Hematopoietic multipotent progenitor cell (in vitro differentiated cells): ENCODE measurements at places on chromosomes 2 and 18. TPM values are rescaled to one million over a fixed set of nuclear protein-coding genes. Genes with fewer than 3 reads are reported as not detected.
A peak's percentile ranks its signal among the peaks of the same experiment; 100 is the strongest.

DNA sequence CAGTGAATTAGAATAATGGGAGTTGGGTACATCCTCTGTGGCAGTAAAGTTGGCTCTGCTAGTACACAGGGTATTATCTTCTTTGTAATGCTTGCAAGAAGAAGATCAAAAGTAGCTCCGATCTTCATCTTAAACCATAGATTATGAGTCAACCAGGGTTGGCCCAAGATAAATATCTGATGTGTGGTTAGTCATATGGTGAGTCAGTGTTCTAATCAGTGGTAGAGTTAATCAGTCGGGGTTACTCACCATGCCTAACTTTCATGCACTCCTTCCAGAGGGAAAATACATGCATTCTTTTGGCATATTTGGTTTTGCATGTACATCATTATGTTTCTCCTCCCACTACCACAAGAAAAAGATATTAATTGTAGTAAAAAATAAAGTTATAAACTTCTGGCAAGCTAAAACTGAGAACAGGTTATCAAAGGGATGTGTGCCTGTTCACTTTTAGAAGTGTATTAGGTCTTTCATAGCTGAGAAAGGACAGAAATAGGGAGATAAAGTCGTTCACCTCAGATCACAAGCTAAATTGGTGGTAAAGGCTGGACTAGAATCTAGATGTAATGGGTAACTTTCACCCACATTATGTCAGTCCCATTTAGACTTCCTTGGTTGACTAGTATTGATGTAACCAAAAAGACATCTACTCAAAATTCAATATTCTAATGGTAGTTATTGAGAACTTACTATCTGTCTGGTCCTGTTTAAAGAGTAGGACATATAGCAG lies 684.4 kb downstream of the IRS1 start:
- DNase-seq = no peak

DNA sequence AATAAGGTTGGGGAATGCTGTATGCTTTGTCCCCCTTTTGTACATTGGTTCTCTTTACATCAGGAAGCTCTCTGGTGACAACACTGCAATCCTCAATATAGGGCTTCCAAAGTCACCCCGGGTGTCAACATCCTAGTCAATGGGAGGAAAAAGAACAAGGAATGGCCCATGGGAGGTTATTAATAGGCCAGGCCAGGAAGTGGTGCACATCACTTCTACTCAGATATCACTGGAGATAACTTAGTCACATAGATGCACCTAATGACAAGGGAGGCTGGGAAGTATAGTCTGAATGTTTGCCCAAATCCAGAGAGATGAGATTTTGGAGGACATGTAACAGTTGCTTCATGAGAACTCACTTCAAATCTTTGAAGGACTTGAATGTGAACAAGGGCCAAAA lies 274.7 kb downstream of the DYSF start:
- DNase-seq = no peak

GRCh38 chr2:121159291-121160071 lies 125.5 kb downstream of the TFCP2L1 start:
- no peak for DNase-seq

Gene CHRNA1
- not detected for total RNA-seq

DNA sequence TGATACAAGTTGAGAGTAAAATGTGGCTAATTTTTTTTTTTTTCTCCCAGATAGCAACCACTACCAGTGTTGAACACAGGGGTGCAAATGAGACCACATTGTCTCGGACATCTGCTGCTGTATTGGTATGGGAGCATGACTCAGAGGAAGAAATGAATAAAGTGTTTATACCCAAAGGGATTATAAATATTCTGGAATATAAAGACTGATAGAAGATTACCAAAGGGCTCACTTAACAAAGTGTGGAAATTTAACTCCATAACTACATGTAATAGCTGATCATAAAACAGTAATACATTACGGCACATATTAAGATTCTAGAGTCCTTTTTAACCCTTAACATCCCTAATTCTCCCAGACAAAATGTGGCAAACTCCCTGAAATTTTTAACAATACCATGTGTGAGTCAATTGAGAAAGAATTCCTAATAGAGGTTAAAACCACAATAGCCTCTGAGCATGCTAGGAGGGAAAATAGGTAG lies 1023.0 kb upstream of the ACVR2A start:
- no peak for DNase-seq

DNA sequence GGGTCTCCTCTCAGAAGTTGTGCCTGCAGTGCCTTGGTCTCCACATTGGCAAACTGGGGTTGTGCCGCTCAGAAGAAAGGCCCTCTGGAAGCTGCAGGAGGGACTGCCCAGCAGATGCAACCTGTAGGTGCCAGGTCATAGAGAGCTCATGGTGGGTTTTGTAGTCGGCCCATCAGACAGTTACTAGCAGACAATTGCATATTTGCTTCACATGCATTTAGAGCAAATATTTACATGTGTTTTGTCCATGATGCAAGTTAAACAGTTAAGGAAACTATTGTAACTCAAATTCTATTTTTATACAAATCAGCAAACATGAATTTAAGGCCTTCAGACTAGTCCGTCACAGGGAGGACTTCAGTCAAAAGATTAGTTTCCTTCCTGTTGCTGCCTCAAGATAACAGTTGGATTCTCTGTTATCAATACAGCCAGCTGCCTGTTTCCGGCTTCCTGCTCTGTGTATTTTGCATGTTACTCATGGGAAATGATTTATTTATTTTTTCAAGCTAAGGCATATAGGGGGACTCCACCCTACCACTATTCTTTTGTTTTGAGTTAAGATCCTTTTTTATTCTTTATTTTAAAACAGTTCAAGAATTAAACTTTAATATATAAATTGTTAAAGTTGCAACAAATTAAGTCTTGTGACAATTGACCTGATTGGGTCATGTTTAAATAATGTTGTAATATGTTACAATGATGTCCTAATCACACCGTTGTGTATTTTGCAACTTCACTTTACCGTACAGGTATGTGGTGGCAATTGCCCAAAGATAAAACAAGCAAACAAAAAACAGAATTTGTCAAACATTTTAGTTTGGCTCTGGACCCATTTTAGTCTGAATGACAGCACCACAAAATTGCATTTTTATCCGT lies 133.5 kb downstream of the SPTBN1 start:
- DNase-seq = no peak

DNA sequence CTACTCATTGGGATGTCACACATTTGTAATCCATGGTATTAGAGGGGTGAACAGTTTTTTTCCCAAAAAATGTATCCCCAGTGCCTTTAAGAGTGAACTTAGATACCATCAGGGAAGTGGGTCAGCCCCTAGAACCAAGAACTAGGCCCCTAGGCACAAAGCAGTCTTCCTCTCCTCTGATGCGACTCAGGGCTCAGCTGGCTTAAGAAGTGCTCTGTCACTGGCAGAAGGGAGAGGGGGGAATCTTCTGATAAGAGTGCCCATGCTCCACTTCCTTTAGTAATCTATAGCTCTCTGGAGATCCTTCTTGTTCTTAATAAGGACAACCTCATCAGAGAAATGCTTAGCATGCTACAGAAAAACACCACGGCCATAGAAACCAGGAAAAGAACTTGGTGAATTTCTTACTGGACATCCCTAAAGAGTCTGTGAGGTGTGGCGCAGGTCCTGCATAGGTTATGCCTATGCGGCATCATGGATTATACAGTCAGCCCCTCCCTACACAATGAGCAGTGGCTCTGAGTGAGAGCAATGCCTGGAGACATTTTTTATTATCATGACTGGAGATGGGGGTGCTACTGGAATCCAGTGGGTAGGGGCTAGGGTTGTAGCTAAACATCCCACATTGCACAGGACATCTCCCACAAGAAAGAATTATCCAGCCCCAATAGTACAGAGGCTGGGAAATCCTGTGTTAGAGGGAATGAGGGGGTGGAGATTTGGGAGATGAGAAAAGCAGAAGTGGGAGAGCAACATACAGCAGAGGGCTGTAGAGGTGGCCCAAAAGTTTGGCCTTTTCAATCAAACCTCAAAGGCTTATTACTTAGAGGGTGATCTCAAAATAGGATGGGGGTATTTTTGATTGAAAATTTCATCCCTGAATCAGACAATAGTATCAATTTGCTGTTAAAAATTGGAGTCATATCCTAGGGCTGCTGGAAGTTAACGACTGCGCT lies 21.7 kb upstream of the ZNF385B start:
- DNase-seq = no peak

- no peak for DNase-seq
Measured at GRCh38 chr2:165920748-165921147, 32.8 kb downstream of the TTC21B start.

- peak; percentile 18 for DNase-seq
Measured at GRCh38 chr2:140586379-140586778, 1544.4 kb downstream of the LRP1B start.

GRCh38 chr2:239902749-239903201 lies 122.4 kb downstream of the NDUFA10 start:
- DNase-seq = no peak

DNA sequence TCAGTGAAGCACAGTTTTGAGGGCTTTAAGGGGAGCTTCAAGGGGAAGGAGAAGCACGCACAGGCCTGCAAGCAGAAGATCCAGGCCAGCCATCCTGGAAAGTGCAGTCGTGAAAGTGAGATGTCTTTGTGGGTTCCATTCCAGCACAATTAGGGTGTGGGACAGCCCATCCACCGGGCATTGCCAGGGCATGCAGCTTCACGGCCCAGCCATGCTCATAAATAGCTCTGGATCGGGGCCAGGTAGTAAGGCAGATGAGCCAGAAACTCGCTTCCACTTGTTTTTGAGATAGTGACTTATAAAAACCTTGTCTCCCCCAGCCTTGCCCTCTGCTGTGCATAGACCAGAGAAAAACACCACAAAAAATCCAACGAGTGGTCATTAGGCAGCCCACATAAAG lies 21.0 kb downstream of the KDSR start:
- DNase-seq = no peak

Gene SLC4A3
- total RNA-seq = under 0.01 TPM

GRCh38 chr2:166695154-166695553 lies 193.1 kb upstream of the XIRP2 start:
- no peak for DNase-seq

Gene STARD6
- total RNA-seq = not detected

Gene SLC39A6
- total RNA-seq = 26.7 TPM
